ENCODE measurements at places on chromosomes 12 and 14.

DNA sequence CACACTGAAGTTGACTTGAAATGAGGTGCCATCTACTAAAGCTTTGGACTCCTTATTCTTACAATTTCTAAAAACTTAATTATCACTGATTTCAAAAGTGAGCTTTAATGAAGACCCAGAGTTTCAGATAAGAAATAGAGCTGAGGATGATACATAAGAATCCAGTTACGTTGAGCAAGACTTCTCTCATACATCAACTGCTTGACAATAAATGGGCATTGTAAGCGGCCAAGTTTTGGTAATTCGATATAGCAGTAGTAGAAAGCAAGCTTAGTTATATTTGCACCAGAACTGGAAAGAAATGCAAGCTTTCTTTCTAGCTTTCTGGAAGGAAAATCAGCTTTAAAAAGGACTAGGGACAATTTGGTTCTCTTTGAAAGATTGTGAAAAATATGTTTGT lies 1359.6 kb downstream of the FSCB start:
- no peak for DNase-seq

DNA sequence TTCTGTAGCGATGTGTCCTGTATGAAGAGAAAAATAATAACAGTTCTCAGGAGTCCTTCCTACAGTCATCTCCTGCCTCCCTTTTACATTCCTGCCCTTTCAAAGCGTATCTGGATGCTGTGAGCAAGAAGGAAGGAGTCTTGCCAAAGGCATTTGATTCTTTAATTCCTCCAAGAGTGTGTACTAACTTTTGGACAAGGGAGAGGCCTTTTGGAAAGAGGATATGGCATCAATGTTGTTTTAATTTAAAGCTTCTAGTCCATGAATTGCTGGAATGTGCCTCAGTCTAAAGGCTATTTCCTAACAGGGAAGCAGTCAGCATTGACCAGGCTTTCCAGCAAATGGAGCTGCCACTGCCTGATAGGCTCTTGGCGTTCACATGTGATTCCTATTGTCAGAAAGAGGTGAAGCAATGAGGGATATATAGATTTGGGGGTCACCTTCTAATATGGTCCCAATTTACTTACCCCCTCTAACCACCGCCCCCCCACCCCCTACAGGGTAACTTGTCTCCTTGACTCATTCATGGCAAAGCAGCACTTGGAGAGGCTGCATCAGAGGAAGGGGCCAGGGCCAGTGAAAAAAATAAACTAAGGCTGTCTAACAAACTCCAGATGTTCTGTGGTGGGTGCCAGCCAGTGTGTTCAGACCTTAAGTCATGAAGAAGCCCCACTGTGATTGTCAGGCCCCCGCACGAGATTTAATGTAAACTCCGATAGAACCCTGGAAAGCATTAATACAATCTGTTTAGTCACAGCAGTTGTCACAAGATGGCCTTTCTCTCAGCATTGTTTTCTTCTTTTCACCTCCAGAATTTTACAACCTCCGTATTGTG lies 220.3 kb downstream of the FBXL14 start:
- DNase-seq, result no peak

GRCh38 chr12:71092290-71092689 lies 65.5 kb downstream of the TSPAN8 start:
- no peak for DNase-seq

- DNase-seq, result no peak
Measured at GRCh38 chr12:1974812-1975211, 29.4 kb downstream of the DCP1B start.

GRCh38 chr12:103751171-103751570 lies 89.9 kb downstream of the NT5DC3 start:
- no peak for DNase-seq

GRCh38 chr12:47021298-47021697 lies 58.1 kb upstream of the PCED1B start:
- DNase-seq, result peak; percentile 36

- DNase-seq, result no peak
Measured at GRCh38 chr12:130552483-130552996, 163.6 kb downstream of the RIMBP2 start.

GRCh38 chr14:63178912-63179311 lies 25.3 kb upstream of the RHOJ start:
- no peak for DNase-seq

DNA sequence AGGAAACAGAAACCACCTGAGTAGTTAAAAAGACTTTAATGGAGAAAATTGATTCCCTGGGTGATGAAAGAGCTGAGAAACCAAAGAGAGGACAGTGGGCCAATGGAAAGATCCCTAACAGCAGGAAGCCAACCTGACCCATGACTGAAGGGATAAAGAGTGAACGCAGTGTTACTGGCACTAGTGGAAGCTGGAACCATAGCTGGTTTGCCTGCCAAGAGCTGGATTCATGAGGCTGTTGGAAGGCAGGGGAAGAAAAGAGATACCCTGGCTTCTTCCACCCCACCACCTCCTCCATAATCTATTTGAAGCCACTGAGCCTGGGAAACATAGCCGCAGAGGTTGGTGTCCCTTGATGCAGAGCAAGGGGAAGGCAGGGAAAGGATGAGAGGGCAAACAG lies 125.5 kb upstream of the PRKD1 start:
- no peak for DNase-seq

GRCh38 chr12:84719997-84720396 lies 192.6 kb downstream of the SLC6A15 start:
- DNase-seq, result no peak

GRCh38 chr14:89249065-89249695 lies 167.9 kb downstream of the FOXN3 start:
- no peak for DNase-seq

DNA sequence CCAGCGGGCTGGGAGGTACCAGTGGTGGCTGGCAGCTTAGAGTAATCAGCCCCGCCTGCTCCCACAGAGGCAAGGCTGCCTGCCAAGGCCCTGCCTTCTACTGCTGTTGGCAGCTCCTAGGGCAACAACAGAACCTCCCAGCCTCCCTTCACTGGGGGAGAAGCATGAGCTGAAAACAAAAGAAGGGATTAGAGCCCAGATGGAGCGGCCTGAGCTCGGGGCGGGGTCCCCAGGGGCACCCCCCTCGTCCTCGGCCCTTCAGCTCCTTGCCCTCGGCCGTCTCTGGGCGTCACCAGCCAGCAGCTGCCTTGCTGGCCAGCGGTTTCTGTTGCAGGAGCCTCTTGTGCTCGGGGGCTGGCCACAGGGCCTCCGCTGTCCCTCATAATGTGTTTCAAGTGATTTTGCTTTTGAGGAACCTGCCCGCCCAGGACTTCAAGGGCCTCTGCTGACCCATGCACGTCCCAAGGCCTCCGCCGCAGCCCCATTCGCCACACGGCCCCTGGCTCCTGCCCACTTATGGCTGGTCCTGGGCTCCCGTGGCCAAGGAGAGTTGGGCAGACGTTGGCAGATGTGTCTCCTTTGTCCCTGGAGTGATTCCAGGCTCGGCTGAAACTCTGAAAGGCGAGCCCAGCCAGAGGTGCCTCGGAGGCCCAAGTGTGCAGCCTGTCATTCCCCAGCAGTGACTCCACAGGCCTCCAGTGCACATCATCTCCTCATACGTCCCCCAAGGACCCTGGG lies 49.7 kb downstream of the PSMA6 start:
- DNase-seq, result peak; percentile 87

GRCh38 chr12:73898645-73899044 lies 639.0 kb upstream of the ATXN7L3B start:
- DNase-seq, result no peak

- DNase-seq, result no peak
Measured at GRCh38 chr12:92601680-92602079, 101.1 kb upstream of the PLEKHG7 start.

DNA sequence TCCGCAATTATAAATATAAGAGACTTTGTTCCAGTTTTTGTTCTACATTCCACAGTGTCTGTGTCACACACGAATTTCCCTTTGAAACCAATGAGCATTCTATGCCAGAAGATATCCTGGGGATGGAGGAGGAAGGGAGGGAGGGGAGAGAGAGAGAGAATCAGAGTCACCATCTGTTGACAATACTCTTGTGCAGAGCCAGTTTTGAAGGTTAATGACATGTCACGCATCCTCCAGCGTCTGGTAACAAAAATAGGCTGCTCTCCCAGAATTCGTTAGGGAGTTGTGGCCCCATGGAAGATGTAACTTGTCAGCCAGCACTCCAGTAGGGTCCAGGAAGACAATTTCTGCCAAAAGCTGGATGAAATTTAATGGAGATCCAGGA lies 213.5 kb upstream of the KRR1 start:
- no peak for DNase-seq

DNA sequence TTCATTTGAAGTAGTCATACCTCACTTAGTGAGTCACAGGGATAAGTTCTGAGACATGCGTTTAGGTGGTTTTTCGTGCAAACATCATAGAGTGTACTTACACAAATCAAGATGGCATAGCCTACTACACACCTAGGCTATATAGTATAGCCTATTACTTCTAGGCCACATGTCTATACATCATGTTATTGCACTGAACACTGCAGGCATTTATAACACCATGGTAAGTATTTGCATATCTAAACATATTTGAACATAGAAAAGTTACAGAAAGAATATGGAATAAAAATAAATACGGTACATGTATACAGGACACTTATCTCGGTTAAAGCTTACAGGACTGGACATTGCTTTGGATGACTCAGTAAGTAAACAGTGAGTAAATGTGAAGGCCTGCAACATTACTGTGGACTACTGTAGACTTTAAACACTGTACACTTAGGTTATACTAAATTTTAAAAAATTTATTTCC lies 670.6 kb downstream of the SLC16A7 start:
- no peak for DNase-seq

DNA sequence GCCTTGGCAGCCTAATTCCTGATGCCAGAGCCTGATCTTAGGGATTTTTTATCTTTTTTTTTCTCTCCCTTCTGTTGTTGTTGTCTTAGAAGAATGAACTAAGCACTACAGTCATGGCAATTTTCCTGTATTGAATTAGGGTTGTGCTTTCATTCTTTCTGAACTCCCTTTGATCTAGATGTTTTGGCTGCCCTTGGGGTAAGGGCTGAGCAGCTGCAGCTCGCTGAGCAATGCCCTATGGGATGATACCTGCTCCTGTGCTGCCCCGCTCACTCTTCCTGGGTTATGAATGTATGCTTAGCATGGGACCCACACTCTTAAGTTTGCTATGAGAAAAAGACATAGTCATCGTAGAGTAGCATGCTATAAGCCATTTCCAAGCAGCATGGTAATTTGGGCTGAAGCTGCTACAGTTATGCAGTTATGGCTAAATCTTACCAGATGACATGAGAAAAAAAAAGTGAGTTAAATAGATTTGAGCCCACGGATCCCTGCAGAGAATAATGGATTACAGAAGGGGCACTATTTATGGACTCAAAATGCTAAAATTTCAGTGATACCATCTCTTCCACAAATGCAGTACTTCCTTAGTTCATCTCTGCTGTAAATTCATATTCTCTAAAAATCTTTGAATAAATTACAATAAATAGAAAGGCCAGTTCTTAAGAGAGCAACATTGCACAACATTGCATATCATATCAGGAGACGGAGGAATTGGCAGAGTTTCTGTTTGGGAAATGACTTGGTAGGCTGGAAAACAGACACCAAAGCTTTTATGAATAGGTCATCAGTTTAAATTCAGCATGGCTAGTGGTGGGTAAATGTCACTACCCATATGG lies 79.2 kb upstream of the PTHLH start:
- no peak for DNase-seq

- DNase-seq, result no peak
Measured at GRCh38 chr14:58476320-58476719, 48.8 kb downstream of the KIAA0586 start.

GRCh38 chr14:39615352-39615751 lies 183.1 kb upstream of the FBXO33 start:
- no peak for DNase-seq

- no peak for DNase-seq
Measured at GRCh38 chr12:76035045-76035444, 3.5 kb upstream of the PHLDA1 start.

GRCh38 chr14:52318826-52319645 lies 4.9 kb downstream of the PTGER2 start:
- no peak for DNase-seq

DNA sequence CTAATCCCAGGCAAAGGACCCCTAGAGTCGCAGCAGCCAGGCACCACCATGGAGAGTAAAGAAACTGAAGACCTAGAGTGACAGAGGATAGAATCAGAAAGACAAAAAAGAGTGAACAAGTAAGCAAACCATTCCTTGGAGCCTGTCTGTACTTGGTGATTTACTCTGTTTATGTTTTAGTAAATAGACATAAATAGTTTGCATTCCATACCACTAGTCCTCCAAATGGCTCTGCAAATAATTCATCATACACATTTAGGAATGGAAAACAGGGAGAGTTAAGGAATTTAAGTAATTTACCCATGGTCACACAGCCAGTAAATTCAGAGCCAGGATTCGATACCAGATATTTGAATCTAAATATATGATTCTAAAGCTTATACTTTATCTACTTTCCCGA lies 2.8 kb downstream of the OLR1 start:
- no peak for DNase-seq

DNA sequence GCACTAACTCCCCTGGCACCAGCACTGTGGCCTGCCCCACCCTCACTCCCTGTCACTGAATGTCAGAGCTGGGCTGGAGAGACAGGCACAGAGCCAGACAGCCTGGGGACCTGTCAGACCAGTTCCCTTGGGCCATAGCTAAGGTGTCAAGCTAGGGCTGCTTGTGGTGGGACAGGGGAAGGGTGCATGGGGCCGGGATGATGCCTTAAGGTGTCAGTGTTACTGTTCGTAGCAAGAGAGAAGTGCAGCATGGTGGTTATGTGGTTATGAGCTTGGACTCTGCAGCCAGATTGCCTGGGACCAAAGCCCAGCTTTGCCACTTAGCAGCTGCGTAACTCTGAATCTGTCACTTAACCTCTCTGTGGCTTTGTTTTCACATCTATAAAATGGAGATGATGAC lies 3.8 kb downstream of the RAPGEF3 start:
- no peak for DNase-seq

DNA sequence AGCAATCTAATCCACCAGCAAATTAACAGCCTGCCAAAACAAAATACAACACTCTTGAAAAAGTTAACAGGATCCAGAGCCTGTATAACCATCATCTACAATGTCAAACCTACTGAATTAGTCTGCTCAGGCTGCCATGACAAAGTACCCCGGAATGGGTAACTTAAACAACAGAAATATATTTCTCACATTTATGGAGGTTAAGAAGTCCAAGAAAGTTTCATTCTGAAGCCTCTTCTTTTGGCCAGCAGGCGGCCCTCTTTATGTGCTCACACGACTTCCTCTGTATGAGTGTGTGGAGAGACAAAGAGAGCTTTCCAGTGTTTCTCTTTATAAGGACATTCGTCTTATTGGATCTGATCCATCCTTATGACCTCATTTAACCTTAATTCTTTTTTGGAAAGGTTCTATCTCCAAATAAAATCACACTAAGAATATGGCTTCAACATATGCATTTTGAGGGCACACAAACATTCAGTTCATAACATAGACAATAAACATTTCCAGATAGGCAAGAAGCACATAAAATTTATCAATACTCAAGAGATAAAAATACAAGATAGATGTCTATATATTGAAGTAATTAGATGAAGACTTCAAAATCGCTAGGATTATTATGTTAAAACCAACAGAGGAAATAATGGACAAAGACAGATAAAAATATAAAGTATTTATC lies 5.9 kb upstream of the RERG start:
- no peak for DNase-seq

- DNase-seq, result no peak
Measured at GRCh38 chr12:102468261-102468915, 12.0 kb downstream of the IGF1 start.
